ENCODE measurements at places on chromosomes 5 and 9.

- DNase-seq, result no peak
These were observed 25.2 kb upstream of the GLIS3 start for GRCh38 chr9:4325113-4325512.

DNA sequence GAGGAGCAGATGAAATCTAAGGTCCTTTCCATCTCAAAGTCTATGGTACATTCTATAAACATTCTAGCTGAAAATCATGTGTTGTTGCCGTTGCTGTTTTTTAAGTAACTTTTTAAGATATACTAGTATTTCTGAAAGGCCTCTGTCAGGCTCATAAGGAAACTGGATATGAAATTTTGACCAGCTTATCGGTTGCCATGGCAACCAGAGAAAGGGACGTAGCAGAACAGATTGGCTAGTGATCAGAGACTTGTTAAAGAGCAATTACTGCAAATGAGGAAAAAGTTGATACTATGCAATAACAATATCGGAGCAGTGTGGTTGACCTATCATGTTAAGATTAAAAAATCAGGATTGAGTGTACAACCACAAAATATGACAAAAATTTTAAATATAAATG is 57.0 kb upstream of the RNF180 start:
- DNase-seq, result no peak

DNA sequence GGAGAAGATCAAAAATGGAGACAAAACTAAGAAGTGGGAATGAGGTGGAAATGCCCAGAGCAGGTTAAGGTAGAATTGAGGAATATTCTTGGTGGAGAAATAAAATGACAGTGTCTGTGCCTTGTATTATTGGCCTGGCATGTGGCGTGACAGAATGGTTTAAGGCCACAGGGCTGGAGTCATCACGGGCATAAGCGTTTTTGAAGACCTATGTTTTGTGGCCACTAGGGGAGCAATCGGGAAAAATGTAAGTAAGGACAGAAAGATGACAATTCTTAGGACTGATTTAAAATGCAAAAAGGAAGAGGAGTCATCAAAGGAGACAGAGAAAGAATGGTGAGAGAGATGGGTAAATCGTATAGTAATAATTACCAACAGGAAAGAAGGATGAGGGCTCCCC is 72.2 kb upstream of the EPB41L4A start:
- no peak for DNase-seq

GRCh38 chr5:149549461-149550267 is 1.6 kb downstream of the CSNK1A1 start:
- DNase-seq, result no peak

GRCh38 chr5:3126639-3127038 is 375.2 kb upstream of the IRX2 start:
- no peak for DNase-seq

- DNase-seq, result no peak
These were observed 7.7 kb downstream of the MAPK9 start for GRCh38 chr5:180284149-180284548.
